ENCODE measurements at places on chromosomes 1 and 21.

DNA sequence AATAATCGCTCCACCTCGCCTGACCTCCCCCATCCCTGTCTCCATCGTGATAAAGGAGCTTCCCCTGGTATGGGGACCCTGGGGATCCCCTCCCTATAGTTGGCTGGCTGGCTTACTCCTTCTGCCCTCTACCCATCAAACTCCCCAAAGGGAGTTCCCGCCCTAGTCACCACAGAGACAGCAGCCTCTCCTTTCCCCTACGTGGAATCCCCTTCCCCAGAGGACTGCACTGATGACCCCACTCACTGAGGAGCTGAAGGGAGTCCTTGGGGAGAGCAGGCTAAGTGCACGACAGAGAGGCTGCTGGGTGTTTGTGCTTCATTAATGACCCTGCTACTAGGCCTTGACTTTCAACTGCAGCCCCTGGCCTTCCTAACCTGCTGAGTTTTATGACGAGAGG, 1.9 kb downstream of the CADM3 start:
- no peak for DNase-seq

- peak; percentile 69 for DNase-seq
These were observed 79.9 kb downstream of the CD247 start for GRCh38 chr1:167438171-167439138.

- DNase-seq = peak; percentile 66
These were observed 64.8 kb upstream of the ATP5PO start for GRCh38 chr21:33980276-33980916.

DNA sequence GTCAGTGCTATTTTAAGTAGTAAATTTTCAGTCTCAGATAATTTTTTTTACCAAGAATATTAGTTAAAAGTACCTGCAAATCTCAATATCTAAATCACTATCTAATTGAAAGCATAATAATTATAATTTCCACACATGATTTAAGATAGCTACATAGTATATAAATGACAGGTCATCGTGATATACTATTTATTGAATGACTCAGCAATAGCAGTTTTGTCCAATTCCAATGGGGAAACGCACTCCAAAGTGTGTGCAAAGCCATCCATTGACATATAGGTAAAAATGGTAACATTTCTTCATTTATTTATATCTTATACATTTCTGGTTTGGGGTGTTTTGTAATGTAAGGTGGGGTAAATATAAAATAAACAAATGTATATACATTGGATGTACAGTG, 19.5 kb downstream of the ADGRL4 start:
- no peak for DNase-seq

GRCh38 chr1:237358555-237358954, 316.6 kb downstream of the RYR2 start:
- no peak for DNase-seq

DNA sequence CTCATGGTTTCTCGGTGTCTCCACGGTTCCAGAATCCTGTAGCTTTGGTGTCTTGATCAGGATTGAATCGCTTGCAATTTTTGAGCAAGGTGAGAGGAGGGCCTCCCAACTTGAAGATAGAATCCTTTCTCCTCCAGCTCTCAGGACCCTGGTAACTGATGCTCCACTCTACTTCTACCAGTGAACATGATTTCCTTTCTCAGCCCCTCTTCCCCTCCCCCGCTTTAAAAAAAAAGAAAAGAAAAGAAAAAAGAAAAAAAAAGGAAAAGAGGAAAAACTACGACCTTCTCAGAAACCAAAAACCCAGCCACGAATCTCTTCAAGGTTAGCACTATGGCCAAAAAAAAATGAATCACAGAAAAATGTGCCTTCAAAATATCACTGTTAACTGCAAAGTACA, 1.2 kb downstream of the ARHGEF11 start:
- no peak for DNase-seq

DNA sequence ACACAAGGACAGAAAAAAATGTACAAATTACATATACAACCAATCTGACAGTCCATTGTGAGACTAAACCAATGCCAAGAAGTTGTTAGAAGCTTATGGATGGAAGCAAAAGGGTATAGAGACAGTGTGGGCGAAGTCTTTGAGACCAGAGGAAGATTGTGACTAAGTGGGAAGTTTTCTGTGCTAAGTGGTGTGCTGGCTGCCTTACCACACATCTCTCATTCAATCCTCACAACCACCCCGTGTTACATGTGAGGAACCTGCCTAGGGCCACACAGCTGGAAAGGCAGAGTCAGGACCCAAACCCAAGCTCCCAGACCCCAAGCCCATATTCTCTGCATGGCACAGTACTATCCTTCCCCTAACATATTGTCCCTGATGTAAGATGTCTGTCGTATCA, 53.5 kb upstream of the DUSP10 start:
- DNase-seq = no peak

DNA sequence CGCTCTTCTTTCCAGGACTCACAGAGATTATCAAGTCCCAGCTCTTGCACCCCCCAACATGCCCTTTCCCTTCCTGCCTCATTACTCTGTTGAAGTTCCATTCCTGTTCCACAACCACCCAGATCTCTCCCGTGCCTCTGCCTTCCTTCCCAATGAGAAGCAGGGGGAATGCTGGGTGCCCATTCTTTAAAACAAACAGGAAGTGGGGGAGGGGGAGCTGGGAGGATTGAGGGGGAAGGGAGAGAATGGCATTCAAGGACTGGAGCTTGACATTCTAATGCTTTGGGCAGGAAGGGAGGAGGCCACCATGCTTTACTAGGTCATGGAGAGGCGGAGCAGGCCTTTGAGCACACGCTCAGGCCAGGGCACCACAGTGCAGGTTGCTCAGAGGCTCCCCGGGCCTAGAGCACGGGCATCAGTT, 150.3 kb upstream of the IRF2BP2 start:
- no peak for DNase-seq

DNA sequence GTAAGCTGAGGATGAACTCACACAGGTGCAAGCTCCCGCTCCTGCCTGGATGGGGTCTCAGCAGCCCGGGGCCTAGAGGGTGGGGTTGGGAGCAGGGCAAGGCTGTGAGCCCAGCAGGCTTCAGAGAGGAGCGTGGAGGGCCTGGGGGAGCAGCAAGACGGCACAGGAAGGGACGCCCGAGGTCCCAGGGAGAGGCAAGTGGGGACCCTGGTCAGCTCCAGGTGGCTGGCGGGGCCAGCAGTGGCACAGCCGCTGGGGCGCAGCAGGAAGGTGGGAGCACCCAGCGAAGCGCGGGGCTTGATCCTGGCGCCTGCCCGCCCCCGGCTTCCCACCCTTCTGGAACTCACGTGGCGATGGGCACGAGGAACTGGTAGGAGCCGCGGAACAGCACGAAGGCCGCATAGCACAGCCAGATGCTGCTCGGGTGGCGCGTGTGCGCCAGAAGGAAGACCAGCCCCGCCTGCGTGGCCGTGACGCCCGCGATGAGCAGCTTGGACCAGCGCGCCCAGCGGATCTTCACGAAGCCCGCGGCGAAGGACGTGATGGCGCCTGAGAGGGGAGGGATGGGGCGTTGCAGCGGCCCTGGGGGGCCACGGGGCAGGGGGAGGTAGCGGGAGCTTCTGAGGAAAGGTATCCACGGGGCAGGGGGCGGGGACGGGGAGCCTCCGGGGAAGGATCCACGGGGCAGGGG, 11.7 kb downstream of the SLC19A1 start:
- no peak for DNase-seq

DNA sequence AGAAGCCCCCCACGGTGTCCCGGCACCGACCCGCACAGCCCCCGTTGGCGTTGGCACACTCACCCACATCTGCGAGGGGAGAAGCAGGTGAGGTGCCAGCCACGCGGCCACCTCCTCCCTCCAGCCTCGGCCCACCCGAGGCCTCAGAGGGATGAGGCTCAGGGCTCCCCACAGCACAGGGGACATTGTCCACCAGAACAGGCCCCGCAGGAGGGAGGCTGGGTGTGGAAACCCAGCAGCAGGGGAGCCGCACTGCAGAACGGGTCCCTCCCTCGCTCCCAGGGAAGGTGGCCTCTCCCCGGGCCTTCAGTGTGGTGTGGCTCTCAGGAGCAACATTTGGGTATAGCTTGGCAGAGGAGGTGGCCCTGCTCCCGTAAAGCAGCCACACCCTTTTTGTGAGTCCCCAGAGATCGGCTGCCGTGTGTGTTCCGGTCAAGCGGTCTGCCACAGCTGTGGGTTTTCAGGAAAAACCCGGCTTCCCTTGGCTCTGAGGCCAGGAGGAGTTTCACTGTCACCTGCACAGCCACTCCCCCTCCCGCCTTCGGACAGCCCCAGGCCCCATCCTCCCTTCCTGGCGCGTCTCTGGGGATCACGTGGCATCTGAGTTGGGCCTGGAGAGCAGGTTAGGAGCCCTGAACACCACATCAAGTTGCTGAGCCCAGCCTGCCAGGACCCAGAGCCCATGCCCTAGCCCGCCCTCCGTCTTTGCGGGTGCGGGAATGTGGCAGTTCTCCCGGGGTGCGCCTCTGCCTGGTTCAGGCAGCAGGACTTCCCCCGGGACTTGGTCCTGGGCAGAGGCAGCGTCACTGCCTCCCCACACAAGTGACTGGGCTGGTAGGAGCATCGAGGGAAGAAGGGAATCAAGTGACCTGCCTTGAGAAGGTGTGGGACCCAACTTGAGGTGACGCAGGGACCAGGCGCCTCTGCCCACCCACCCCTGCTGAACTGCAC, 64.0 kb downstream of the MEGF6 start:
- no peak for DNase-seq

- DNase-seq = no peak
These were observed 14.1 kb downstream of the CAPN8 start for GRCh38 chr1:223651291-223651991.

DNA sequence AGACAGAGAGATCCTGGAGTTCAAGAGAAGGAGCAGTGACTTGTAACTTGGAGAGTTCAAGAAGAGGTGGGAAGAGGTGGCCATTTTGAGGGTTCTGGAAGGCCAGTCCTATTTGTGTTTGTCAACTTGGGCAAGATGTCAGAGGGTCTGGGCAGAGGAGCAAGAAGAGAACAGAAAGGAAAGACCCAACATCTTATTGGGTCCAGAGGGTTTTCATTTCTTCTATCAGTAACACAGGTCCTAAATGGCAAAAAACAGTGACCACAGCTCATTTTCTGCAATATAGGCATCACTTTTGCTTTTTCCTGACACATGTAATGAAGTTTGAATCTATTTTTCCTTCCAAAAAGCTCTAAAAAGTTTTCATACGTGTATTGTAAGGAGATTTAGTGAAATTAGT, 38.3 kb upstream of the MAP10 start:
- no peak for DNase-seq

GRCh38 chr1:101257500-101258325, 20.9 kb downstream of the S1PR1 start:
- peak; percentile 82 for DNase-seq

GRCh38 chr1:245090491-245091090, 64.2 kb upstream of the KIF26B start:
- DNase-seq = no peak

GRCh38 chr1:186512698-186513457, 52.0 kb upstream of the PDC start:
- no peak for DNase-seq

DNA sequence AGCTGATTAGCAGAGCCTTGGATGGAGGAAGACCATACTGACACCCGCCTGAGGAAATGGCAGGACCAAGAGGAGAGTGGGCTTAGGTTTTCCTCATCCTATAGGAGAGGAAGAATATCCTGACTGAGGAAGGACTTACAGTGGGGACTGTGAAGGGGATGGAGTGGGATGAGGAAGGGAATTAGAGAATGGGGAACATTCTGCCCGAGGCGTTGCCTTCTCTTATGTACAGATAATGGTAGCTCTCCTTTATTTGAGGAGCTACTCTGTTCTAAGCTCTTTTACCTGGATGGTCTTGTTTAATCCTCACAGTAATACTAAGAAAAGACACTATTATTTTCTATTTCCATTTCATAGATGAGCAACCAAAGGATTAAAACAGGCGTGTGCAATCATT, 56.0 kb downstream of the OLFML3 start:
- DNase-seq = no peak

DNA sequence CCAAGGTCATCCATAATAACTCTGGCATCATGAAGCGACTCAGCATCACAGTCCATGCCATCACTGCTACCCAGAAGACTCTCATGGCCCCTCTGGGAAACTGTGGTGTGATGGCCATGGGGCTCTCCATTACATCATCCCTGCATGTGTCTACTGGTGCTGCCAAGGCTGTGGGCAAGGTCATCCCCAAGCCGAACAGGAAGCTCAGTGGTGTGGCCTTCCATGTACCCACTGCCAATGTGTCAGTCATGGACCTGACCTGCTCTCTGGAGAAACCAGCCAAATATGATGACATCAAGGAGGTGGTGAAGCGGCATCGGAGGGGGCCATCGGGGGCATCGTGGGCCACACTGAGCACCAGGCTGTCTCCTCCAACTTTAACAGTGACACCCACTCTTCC, 65.1 kb upstream of the ARHGAP29 start:
- DNase-seq = no peak

DNA sequence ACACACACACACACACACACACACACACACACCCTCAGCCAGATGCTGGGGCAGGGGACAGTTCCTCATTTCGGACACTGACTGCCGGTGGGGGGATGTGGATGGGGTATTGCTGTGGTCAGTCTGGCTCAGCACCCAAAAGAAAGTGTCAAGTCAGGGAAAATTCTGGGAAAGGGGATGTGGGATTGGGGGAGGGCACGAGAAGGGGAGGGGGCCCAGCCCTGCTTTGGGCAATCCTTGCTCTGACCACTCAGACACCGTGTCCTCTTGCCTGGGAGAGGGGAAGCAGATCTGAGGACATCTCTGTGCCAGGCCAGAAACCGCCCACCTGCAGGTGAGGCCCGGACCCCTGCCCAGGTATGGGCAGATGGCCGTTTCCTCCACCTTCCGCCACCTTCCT, at the start of gene C1QC:
TSS of gene C1QC (plus strand) at position 253 of the 400 bp plus-strand sequence. CDS start 391 bp downstream, outside the sequence.
- no peak for DNase-seq

GRCh38 chr1:28540651-28541050, 12.2 kb upstream of the TRNAU1AP start:
- DNase-seq = no peak

GRCh38 chr1:5646486-5647149, 345.6 kb downstream of the NPHP4 start:
- DNase-seq = no peak

DNA sequence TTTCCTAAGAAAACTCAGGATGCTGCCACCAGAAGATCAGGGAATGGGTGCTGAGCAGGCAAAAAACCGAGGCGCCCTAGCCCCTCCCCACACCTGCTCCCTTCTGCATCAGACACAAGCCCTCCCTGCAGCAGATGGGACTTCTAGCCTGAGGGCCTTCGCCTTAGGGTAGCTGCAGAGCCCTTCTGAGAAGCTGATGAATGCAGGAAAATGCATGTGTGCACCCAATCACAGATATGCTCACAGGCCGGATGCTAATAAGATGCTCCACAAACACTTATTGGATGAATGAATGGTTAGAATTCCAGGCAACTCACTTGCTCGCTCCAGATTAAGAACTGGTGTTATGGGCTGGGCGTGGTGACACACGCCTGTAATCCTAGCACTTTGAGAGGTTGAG, 6.8 kb upstream of the C1orf210 start:
- DNase-seq = no peak

- DNase-seq = no peak
These were observed 21.6 kb upstream of the VPS13D start for GRCh38 chr1:12208271-12208670.

DNA sequence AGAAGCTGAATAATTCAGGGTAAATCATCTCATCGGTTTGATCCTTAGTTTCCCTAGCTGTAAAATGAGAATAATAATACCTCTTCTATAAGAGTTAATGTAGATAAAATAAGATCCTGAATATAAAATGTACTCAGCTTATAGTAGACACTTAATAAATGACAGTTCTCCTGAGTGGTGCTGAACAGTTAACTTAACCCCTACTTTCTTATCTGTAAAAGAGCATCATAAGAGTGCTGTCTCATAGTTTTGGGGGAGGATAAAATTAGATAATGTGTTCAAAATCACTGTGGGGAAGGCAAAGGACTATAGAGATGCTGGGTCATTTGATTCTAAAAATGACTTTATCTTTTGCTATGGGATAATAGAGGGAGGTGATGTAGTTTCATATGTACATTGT, 593 bp downstream of the C8A start:
- DNase-seq = no peak
